ENCODE measurements at places on chromosomes 7 and 10.

- DNase-seq = no peak
Measured at GRCh38 chr10:86728056-86728455, 28.4 kb upstream of the BMPR1A start.

GRCh38 chr10:114758331-114758730 lies 63.2 kb upstream of the FHIP2A start:
- DNase-seq = no peak

GRCh38 chr7:100824499-100825214 lies 2.7 kb downstream of the EPHB4 start:
- no peak for DNase-seq

DNA sequence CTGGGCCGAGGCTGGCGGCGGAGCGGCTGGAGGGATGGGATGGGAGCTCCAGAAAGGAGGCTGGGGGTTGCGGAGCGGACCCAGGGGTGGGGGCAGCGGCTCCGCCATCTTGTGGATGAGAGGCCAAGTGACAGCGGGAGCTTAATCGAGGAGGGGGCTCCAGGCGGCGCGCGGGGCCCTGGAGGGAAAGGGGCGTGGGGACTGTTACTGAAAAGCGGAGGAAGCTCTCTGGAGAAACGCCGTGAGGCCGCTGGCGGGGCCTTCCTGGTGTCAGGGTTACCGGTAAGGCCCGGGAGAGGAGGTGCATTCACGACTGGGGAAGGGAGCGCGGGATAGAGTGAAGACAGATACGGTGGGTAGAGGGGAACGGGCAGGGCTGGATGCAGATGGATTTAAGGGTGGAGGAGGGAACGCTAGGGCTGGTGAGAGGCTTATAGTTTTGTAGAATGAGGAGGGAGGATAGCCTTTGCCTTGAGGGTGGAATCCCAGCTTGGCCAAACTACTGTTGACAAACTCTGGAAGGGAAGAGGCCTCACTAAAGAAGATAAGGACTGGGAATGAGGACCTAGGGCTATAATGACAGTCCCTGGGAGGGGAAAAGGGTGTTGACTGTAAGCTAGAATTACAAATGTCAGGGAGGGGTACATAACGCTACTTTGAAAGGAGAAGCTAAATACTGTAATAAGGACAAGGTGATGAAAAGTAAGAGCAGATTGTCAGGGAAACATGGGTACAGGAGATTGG lies 535 bp downstream of the BTRC start:
- DNase-seq = no peak

- no peak for DNase-seq
Measured at GRCh38 chr10:128095753-128096469, 30.3 kb downstream of the MKI67 start.

GRCh38 chr10:110009736-110010475 lies 2.1 kb downstream of the ADD3 start:
- no peak for DNase-seq

- no peak for DNase-seq
Measured at GRCh38 chr10:18822156-18822555, 162.9 kb downstream of the ARL5B start.

GRCh38 chr7:20828947-20829346 lies 42.3 kb upstream of the SP8 start:
- no peak for DNase-seq

- no peak for DNase-seq
Measured at GRCh38 chr7:146355216-146355615, 238.6 kb downstream of the CNTNAP2 start.

Measured in HFF-Myc (cell line).